ENCODE measurements at places on chromosomes 4 and X.

DNA sequence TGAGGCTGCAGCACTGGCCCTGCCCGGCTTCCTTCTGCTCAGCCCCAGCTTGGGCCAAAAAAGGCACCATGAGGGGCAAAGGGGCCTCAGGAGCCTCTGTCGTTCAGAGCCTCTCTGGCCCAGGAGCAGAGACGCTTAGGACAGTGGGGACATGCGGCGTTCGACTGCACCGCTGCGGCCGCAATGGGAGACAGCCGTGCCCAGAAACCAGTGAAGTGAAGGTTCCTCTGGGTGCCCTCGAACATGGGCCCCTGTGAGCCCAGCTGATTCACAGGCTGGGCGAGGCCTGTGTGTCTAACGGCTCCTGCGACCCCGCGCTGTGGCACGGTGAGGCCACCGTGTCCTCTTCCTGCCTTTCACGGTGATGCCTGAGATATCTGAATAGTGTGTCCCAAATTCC lies 235.0 kb downstream of the AFAP1 start:
- no peak for DNase-seq

GRCh38 chr4:27016551-27016950 lies 155.9 kb downstream of the STIM2 start:
- DNase-seq, result no peak

- no peak for DNase-seq
Observed at GRCh38 chr4:36235306-36235705, 9.0 kb downstream of the ARAP2 start.

DNA sequence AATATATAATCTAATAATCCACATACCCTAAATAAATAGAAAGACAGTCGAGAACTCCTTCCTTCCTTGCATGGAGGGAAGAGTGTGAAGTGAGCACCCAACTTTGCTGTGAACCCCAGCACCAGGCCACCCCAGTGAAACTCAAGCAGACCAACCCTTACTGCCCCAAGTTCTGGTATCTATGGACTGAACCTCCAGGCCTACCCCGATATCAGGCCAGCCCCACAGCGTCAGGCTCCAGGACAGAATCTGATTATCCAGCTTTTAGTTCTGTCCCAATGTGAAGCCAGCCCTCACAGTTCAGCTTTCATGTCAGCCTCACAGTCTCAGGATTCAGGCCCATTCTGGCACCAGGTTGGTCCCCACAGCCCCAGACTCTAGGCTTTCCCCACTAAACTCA lies 1617.2 kb upstream of the AGA start:
- no peak for DNase-seq

GRCh38 chr4:7657545-7658297 lies 223.0 kb upstream of the PSAPL1 start:
- DNase-seq, result no peak

- no peak for DNase-seq
Observed at GRCh38 chrX:46863072-46863471, 26.2 kb downstream of the RP2 start.

DNA sequence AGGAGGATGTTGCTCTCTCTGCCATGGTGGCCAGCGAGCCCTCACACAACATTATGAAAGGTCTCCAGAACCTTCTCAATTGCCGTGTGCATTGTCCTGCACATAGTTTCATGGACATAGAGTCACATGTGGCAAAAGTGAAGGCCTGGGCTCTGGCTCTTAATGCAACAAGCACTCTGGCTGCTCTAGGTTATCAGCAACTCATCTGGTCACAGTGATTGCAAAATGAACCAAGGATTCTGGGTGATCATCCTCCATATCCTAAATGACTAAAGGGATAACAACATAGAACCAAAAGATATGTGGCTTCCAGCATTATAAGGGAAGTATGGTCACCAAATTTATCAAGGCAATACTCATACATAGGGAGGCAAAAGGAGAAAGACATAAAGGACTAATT lies 175.2 kb downstream of the MGST2 start:
- no peak for DNase-seq

- DNase-seq, result no peak
Observed at GRCh38 chr4:153212736-153213135, 8.5 kb downstream of the TRIM2 start.

DNA sequence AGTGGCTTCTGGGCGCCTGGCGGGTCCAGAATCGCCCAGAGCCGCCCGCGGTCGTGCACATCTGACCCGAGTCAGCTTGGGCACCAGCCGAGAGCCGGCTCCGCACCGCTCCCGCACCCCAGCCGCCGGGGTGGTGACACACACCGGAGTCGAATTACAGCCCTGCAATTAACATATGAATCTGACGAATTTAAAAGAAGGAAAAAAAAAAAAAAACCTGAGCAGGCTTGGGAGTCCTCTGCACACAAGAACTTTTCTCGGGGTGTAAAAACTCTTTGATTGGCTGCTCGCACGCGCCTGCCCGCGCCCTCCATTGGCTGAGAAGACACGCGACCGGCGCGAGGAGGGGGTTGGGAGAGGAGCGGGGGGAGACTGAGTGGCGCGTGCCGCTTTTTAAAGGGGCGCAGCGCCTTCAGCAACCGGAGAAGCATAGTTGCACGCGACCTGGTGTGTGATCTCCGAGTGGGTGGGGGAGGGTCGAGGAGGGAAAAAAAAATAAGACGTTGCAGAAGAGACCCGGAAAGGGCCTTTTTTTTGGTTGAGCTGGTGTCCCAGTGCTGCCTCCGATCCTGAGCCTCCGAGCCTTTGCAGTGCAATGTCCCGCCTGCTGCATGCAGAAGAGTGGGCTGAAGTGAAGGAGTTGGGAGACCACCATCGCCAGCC lies at the start of gene ATOH1:
Gene ATOH1, plus strand, starts transcription at position 422 of the 663 bp plus-strand sequence. Its CDS starts 174 bp downstream, at position 596.
- no peak for DNase-seq

DNA sequence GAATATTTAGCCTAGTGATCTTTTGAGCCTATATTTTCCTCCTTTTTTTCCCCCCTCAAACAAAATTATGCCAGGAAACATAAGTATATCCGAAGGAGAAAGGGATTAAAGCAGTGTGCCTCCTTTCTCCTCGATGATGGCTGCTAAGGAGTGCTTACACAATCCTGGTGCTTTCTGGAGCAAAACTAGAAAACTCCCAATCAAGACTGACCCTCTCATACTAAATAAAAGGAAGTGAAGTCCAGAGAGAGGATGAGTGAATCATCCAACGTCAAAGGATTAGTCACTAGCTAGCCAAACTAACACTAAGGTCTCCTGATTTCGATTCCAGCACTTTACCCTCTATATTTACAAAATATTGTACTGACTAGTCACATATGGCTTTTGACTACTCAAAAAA lies 146.8 kb downstream of the PPP3CA start:
- no peak for DNase-seq

DNA sequence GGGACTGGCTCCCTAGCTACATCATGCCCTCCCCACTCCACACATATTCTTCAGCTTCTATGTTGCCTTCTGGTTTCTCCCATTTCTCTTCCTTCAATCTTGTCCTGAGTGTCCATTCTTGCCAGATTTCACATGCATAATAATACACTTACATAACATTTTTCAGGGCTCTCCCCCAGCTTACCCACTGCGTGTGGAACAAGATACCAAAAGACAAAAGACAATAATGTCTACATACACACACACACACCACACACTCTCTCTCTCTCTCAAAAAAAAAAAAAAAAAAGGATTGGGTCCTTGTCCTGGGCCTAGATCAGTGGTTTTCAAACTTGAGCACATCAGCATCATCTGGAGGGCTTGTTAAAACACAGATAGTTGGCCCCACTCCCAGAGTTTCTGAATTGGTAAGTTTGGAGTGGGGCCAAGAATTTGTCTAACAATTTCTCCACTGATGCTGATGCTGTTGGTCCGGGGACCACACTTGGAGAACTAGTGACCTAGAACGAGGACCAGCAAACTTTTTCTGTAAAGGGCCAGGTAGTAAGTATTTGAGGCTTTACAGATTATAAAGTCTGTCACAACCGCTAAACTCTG lies 6.5 kb upstream of the SMARCA1 start:
- DNase-seq, result no peak

GRCh38 chr4:171583790-171584189 lies 229.4 kb upstream of the GALNTL6 start:
- DNase-seq, result no peak

DNA sequence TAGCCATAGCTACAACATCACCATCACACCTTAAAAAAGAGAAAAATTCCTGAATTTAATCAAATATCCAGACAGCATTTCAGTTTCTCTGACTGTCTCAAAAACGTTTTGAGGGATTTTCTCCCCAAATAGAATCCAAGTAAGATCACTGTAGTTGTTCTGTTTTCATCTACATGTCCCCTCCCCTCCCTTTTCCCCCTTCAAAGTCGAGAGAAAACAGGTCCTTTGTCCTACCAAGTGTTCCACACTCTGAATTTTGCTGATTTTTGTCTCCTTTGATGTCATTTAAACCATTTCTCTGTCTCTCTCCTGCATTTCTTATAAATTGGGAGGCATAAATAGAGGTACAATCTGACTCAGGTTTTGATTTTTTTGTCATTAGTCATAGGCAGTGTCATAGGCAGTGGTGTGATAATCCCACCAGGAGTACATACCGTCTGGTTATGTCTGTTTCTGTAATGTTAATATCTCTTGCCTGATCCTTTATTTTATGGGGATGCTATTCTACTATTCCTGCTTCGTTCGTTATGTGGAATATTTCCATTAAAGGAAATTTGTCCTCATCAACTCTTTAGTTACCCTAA lies 348.6 kb downstream of the PTTG2 start:
- DNase-seq, result no peak

- DNase-seq, result no peak
Observed at GRCh38 chr4:42617030-42617429, 39.9 kb downstream of the ATP8A1 start.

DNA sequence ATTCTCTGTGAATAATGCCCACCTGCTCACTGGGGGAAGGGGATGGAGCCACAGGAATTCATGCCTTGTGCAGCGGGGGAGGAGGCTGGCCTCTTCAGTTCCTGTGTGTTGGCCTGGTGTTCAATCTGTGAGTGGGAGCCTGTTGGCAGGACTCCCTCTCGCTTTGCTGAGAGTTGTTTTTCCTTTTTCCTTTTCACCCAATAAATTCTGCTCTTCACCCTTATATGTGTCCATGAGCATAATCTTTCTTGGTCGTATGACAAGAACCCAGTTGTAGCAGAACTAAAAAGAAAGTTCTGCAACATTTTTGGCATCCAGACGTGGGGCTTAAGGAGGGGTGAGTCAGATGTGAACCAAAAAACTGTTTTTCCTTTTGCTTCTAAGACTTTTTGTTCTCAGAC lies 235.2 kb upstream of the HDX start:
- DNase-seq, result no peak

GRCh38 chr4:109957227-109957626 lies 44.5 kb downstream of the EGF start:
- DNase-seq, result no peak

- no peak for DNase-seq
Observed at GRCh38 chr4:170741856-170742255, 652.1 kb upstream of the AADAT start.

- peak; percentile 6 for DNase-seq
Observed at GRCh38 chrX:48083212-48083611, 11.8 kb upstream of the ZNF630 start.

- no peak for DNase-seq
Observed at GRCh38 chrX:65463550-65463949, 71.0 kb downstream of the LAS1L start.

DNA sequence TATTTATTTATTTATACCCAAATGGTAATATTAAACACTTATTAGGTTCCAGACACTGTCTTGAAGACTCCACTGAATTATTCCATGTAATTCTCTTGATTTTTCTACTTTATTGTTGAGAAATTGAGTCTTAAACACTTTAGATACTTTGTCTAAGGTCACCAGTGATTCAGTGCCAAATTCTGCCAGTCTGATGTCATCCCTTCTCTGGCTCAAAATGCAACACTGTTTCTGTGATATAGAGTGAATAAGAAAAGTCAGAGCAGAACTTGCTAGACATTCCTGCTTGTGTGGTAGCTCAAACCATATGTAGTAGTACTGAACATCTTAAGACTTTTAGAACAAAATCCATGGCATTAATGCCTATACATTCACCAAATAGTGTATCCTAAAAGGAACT lies 164.3 kb downstream of the GABRB1 start:
- no peak for DNase-seq

DNA sequence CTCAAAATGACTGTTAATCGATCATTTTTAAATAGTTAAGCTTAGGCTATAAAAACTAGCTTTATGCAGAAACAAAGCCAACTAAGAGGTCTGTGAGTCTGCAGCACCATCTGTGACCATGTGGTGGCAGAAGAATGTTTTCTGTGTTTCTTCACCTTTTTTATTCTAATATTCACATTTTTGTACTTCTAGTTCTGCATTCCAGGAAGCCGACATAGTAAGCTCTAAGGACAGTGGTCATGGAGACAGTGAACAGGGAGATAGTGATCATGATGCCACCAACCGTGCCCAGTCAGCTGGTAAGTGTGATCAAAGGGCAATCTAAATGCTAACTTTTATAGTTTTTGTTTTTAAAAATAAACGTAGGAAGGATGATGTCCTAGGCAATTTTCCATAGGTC lies 5.6 kb downstream of the PCDH10 start:
- no peak for DNase-seq

DNA sequence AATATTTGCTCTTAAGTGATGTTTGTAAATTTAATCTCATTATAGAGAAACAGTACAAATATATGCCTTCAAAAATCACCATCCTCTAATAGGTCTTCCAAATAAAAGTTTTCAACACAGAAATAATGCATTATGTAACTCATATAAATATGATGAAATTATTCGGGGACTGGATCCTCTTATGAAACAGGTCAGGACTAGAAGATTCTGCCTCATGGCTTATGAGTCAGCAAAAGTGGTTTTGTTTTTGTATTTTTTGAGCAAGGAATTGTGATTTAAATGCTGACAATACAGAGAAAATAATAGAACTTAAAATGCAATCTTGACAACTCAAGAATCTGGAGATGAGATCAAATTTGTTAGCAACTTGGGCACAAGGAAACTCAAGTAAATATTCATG lies 179.7 kb upstream of the NDP start:
- no peak for DNase-seq

GRCh38 chr4:172850838-172851237 lies 317.8 kb upstream of the GALNT7 start:
- no peak for DNase-seq

GRCh38 chr4:188459381-188459780 lies 320.1 kb downstream of the TRIML1 start:
- DNase-seq, result no peak

GRCh38 chr4:94240384-94240783 lies 32.7 kb downstream of the SMARCAD1 start:
- DNase-seq, result no peak

- DNase-seq, result no peak
Observed at GRCh38 chr4:108155373-108155772, 13.4 kb downstream of the LEF1 start.
